ENCODE measurements at places on chromosomes 5 and 9.

- DNase-seq = no peak
These were observed 2.0 kb downstream of the SV2C start for GRCh38 chr5:76085243-76085579.

DNA sequence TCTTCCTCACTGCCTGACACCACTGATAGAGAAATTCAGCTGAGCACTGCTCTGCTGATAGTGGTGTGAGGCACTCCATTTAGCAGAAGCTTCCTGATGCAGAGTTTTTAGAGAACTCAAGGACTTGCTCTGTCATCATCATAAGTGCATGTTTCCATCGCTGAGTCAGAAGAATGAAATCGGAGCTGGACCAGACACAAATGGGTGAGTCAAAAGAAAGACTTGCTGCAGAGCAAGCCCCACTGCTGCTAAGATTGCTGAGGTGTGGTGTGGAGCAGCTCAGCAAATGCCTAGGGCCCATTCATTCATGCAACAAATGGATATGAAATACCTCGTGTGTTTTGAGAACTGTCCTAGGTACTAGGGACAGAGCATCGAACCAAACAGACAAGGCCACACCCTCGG is 410.2 kb upstream of the SLC30A5 start:
- DNase-seq = no peak

- DNase-seq = no peak
These were observed 40.1 kb downstream of the GGTA1 start for GRCh38 chr9:121459513-121459912.

GRCh38 chr5:80780024-80780423 is 125.2 kb upstream of the DHFR start:
- DNase-seq = no peak

DNA sequence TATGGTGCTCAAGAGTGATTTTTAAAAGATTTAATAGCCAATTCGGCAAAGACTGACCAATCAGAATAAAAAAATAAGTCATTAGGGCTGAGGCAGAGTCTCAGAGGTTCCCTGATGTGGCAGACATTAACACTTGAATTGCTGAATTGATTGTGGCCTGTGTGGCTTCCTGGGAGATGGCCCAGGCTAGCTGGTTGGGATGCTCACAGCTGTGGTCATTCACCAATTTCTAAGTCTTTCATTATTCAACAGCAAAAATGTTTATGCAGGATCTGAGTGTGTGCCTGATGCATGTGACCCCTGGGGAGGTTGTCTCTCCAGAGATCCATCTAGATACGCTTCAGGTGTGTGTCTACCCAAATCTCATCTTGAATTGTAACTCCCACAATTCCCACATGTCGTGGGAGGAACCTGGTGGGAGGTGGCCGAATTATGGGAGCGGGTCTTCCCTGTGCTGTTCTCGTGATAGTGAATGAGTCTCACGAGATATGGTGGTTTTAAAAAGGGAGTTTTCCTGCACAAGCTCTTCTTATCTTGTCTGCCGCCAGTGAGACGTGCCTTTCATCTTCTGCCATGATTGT is 632.6 kb upstream of the SEMA6A start:
- no peak for DNase-seq

GRCh38 chr5:62268234-62268633 is 37.8 kb upstream of the KIF2A start:
- DNase-seq = no peak

DNA sequence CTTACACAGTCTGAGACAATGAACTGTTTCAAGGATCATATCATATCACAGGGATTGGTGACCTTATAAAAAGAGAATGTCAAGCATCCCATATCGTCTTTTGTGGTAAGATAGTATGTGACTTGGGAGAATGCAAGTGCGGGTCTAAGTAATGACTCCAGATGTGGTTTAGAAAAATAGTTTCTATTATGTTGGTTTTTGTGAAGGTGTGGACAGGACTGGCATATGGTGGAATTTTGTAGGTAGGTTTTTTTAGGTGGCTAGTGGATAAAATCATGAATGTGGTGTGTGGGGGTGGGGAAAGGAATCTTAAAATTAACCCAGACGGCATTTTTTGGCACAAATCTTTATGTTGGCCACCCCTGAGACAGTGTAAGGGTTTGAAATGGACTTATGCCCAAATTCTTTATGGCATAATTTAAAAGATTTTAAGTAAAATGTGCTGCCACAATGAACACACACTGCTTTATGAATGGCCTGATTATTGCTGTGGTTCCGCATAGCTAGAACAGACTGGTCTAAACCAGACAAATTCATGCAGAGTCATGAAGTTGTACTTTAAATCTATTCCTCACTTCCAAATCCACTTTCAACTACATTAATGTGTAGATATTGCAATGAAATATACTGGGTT is 204.8 kb upstream of the HAPLN1 start:
- DNase-seq = no peak

DNA sequence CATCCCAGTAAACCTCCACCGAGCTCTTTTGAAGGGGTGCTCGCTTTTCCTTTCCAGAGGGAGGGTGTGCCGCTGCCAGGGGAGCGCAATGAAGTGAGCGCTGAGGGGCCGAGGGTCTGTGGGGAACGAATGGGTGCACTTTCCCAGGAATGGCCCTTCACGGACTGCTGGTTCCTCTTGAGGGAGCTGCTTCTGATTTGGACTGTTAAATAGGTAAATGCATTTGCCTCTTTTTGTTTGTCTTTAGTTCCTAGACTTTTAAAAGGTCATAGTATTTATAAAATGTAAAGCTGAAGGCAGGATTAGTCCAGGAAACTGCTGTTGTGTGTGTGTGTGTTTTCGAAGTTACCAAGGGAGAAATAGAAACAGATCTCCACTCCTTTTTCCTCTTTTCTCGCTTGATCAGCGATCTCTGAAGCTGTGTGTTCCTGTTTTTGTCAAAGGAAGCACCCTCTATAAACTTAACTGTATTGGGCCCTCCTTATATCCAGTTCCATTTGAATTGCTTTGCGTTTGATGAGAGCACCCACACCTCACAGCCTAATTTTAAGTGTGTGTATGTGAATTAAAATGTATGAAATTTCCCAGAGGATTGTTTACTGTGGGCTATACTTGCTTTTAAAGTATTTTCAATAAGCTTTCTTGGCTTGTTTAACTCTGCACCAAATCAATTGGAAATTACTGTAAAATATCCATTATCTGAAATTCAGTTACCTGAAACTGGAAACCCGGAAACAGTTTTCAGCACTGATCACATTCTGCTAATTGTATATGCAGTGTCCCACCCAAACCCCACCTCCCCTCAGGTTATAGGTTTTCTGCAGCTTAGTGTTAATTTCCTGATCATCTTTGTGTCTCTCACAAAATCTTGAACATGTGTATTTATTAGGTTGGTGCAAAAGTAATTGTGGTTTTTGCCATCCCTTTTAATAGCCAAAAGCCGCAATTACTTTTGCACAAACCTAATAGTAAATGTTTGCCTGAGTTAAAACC is 966 bp downstream of the SNX2 start:
- DNase-seq = peak; percentile 20

DNA sequence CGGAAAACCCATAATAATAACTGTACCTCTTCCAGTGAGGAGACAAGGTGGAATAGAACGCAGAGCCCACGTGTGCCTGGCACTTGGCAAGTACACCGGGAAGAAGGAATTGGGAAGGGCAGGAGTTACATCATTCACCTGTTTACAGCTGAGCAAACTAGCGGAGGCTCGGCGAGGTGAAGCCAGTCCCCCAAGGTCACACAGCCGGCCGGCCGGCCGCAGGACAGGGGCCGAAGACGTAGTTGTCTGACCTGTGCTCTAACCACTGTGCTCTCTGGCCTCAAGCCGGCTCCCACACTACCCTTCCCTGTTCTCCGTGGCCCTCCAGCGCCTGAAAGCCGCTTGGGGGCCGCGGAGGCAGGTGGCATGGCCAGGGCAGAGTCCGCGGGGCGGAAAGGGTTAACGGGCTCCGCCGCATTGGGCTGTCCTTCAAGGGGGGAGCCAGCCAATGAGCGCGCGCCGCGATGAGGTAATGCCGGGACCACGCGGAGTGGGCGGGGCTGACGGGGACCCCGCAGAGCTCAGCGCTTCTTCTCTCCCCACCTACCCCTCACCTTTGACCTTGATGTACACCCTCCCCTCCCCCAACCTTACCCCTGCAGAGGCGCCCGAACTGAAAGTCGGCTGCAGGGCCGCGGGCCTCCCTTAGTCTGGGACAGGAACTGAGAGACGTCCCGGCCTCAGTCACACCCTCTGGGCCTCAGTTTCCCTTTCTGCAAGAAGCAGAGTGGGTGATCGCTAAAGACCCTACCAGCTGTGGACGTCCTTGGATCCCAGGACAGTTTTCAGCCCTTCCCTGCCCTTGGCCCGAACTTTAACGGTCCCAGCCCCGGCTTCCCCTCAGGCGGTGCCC is 125.1 kb downstream of the C9orf50 start:
- DNase-seq = peak; percentile 92

DNA sequence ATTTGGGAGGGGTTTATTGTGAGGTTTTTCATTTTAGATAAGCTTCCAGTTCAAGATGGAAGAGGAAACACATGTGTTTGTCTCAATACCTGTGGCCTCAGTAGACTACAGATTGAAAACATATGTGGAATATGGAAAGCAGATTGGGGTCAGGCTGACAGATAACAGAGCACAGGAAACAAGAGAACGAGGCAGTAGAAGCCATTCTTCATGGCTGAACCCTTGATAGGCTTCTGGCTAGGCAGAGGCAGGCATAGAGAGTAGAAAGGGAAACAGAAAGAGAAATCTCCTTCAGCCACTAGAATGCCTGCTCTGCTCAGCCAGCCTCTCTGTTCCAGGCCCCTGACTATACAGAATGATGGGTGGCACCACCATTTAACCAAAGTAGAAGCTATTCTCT is 152.5 kb downstream of the MUSK start:
- DNase-seq = no peak

DNA sequence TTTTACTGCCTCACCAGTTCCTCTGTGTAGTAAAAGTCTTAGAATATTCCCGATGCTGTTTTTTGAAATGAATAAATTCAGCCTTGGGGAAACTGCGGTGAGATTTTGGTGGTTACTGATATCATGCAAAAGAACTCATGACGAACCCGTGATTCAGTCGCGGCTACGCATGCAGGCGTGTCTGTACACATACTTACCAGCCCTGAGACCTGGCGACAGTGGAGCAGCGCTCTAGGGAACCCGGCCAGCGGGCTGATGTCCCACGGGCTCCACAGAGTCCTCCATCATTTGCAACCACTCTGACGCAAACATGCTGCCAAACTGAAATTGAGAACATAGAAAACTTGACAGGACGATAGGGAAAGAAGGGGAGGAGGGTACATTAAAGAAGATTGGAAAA is 315.6 kb upstream of the DAB2 start:
- DNase-seq = no peak

GRCh38 chr5:35003018-35003957 is 44.5 kb downstream of the AGXT2 start:
- DNase-seq = peak; percentile 71

GRCh38 chr9:82598241-82599039 is 464.5 kb downstream of the RASEF start:
- DNase-seq = no peak

DNA sequence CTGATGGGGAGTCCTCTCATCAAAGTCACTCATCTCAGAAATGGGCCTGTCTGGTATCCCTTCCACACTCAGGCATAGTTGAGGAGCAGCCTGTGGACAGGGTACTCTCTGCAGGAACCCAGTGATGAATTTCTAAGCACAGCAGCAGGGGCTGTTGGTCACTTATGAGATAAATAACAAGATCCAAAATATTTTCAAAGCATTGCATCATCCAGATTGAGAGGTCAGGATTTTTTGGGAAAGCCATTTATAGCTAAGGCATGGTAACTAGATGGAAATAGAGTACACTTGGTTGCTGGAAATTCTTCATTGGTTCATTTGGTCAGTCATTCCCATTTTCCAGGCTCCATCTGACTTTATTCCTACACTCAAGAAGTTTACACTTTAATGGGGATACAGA is 246.8 kb upstream of the RAI14 start:
- no peak for DNase-seq

GRCh38 chr5:6185574-6185973 is 192.8 kb downstream of the MED10 start:
- no peak for DNase-seq

All from activated naive CD8-positive, alpha-beta T cell treated with anti-CD3 and anti-CD28 coated beads, Interleukin-2, amount 50 U/mL, for 24 hours (primary cell).